Right renal pelvis (tissue), 4 donors: ENCODE measurements at places on chromosomes 12 and 14. TPM values are rescaled to one million over a fixed set of nuclear protein-coding genes. Genes with fewer than 3 reads are reported as not detected.

MYRFL gene
- polyA plus RNA-seq = 1.6 TPM

DNA sequence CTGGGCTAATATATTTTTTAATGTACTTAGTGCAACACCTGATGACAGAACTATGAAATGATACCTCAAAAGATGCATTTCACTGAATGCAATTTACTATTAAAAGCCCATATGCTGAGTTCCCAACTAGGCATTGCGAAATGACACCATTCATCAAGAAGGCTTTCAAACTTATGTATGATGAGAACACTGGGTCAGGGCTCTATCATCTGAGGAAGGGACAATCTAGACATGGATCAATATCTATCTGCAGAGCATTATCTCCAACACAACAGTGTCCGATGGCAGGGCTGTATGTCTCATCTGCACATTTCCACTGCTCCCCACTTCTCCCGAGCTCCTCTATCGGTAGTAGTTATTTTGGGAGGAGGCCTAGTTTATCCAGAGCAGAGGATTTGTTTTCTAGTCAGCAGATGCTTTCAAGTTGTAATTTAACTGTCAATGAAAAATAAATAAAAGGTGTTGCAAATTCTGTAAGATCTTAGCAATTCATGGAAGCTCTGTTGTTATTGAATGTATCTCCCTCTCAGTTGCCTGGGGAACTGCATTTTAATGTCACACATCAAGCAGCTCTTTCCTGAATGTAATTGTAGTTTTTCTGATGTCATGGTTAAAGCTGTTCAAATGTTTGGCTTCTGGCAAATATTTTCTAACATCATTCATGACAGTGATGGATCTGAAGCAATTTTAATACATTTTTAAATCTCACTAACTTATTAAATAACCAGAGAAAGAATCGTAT, 7.4 kb upstream of the GCH1 start:
- DNase-seq = no peak

DNA sequence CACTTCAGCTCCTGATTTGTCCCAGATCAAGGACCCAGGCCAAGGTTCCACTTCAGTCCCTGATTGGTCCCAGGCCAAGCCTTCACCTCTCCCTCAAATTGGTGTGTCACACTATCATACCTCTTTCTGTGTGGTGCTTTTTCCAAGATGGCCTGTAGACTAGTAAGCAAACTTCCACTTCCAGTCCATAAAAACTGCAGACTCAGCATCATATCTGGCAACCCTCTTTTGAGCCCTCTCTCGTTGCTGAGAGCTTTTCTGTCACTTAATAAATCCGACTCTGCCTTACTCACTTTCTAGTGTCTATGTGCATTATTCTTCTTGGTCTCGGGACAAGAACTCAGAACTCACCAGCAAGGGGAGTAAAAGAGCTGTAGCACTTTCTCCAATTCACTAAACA, 1395.1 kb downstream of the LRFN5 start:
- no peak for DNase-seq

NINJ2 gene
- 1.4 TPM for polyA plus RNA-seq

DNA sequence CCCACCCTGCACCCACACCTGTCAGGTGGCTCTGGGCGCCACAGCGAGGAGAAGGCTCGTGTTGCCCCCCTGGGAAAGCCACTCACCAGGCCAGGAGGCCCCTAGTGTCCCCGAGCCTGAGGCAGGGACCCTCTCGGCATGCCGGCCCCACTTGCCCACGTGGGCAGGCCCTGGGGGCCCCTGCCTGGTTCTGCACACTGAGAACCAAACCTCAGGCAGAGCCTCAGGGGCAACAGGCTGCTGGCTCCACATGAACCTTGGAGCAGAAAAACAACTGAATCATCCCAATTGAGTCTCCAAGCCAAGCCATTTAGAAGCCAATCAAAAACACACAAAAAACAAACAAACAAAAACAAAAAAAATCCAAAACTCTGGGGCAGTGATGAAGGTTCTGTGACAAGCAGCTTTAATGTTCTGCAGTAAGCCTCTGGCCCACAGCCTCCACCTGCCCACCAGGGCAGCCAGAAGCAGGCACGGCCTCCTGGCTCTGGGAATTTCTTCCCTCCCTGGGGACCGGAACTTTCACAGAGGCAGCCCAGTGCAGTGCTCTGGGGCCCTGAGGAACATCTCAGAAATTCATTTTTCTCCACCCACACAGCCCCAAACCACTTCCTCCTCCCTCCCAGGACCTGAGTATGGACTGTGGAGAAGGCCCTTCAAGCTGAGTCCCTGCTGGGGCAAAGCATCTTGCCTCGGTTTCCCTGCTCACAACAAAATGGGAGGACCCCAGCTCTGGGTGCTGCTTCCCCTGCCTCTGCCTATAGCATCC, 90.2 kb downstream of the CHGA start:
- no peak for DNase-seq

DNA sequence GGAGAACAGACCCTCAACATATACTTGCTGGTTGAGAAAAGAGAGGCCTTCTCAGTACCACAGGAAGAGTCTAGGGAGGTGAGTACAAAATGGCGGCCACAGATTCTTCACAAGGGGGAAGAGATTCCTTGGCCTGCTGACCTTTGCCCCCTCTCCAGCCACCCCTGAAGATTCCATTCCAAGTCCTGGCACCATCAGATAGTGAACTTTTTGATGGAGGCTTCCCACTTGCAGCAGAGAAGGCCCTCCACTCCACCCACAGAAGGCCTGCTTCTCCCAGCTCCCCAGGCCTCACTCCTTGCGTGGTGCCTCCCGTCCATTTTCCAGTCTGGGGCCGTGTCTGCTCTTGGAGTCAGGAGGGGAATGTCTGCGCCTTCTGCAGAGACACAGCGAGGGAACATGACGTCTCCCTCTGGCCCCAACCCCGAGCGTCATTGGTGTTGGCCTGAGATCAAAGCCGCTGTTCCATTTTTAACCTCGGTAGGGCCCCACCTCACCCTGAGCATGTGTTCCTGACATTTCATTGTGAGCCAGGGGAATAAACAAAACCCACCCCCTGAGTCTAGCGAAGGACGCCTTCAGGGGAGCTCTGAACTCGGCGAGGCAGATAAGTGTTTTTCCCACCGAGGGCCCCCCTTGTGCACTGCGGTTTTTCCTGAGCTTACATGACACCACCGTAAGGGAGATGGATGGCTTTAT, 268.7 kb upstream of the TBX3 start:
- peak; percentile 39 for DNase-seq

MYL2 gene
- polyA plus RNA-seq = not detected

DNA sequence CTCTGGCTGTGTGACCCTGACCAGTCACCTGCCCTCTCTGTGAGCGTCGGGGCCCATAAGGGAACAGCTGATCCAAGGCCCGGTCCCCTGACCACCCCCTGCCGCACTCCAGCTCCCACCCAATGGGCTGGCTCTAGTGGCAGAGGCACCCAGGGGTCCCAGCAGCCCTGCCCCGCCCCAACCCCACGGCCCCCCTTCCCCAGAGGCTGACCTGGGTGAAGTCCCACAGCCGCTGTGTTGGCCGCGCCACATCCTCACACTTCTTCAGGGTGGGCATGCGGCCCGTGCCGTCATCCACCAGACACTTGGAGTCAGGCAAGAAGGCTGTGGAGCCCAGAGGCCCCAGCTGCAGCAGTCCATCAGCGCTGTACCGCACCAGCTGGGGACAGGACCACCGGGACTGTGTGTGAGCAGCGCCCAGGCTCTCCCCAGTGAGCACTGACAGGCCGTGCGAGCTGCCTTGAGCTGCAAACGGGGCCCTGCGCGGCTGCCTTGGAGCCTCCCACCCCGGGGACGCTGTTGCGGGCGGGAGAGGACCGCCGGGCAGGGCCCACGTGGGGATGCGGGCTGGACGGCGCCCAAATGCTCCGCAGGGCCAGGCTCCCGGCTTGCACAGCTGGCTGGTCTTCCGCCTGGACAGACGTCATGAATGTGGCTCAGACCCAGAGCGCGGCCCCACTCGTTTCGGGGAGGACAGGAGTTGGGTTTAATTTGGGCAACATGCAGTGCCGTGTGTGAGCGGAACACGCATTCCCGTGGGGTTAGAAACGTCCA, 53.5 kb downstream of the NOC4L start:
- no peak for DNase-seq

- DNase-seq = no peak
Measured at GRCh38 chr12:129215556-129215955, 362.3 kb downstream of the GLT1D1 start.

COCH gene
- 3.7 TPM for polyA plus RNA-seq

DACT1 gene
- 29.2 TPM for polyA plus RNA-seq

HSPA2 gene
- polyA plus RNA-seq = 24.8 TPM

- no peak for DNase-seq
Measured at GRCh38 chr12:132481345-132481744, 8.6 kb upstream of the FBRSL1 start.

GRCh38 chr12:1935700-1936378, 17.4 kb upstream of the CACNA2D4 start:
- no peak for DNase-seq

- DNase-seq = no peak
Measured at GRCh38 chr14:96797582-96798349, 584 bp downstream of the VRK1 start.

- no peak for DNase-seq
Measured at GRCh38 chr14:30982533-30982932, 42.9 kb upstream of the AP4S1 start.

GRCh38 chr14:67526676-67527459, 6.2 kb upstream of the PLEKHH1 start:
- no peak for DNase-seq

- no peak for DNase-seq
Measured at GRCh38 chr12:64476844-64477243, 24.9 kb downstream of the TBK1 start.

GRCh38 chr14:35687335-35687939, 121.7 kb downstream of the RALGAPA1 start:
- DNase-seq = peak; percentile 14

DNA sequence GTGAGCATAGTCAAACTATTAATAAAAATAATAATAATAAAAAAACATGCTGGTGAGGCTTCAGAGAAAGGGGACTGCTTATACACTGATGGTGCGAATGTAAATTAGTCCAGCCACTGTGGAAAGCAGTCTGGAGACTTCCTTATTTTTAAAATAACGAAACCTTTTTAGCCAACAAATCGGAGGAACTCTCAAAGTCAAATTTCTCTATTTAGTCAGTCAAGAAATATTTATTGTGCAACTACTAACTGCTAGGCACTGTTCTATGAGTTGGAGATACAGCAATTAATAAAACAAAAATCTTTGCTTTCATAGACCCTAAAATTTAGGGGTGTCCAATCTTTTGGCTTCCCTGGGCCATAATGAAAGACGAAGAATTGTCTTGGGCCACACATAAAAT, 10.8 kb downstream of the TAOK3 start:
- no peak for DNase-seq

GRCh38 chr14:21384494-21384851, 654 bp upstream of the SUPT16H start:
- DNase-seq = no peak

GRCh38 chr12:124916374-124917134, 2.1 kb upstream of the UBC start:
- no peak for DNase-seq

TSHR gene
- polyA plus RNA-seq = 0.21 TPM

DNA sequence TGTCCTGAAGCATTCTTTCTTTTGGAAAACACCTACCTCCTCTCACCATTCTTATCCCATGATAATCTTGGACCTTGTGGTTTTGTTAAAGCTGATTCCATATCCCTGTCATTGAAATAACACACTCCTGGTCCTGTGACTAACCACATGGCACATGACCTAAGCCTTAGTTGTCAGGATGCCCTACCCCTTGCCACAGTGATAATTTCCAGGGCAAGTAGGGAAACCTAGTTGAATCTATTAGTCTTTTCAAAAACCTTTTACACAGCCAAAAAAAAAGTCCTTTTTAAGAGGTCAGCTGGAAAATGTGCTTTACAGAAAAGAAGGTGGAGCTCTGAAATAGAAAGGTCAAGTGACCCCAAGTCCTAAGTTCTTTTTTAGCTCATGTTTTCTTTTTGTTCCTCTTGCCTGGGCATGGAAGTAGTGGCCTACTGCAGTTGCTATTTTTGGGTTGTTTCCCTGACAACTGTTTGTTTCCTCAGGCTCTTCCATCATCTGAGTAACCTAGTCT, 608.4 kb downstream of the LRFN5 start:
- no peak for DNase-seq

DNA sequence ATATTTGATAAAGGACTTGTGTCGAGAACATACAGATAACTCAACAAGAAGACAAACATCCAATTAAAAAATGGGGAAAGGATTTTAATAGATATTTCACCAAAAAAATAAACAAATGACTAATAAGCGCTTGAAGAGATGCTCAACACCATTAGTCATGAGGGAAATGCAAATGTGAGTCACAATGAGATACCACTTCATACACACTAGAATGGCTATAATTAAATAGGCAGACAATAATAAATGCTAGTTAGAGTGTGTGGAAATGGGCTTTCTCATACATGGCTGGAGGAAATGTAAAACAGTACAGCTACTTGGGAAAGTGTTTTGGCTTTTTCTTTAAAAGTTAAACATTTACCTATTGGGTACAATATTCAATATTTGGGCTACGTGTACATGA, 34.8 kb downstream of the DLK1 start:
- DNase-seq = no peak

DNA sequence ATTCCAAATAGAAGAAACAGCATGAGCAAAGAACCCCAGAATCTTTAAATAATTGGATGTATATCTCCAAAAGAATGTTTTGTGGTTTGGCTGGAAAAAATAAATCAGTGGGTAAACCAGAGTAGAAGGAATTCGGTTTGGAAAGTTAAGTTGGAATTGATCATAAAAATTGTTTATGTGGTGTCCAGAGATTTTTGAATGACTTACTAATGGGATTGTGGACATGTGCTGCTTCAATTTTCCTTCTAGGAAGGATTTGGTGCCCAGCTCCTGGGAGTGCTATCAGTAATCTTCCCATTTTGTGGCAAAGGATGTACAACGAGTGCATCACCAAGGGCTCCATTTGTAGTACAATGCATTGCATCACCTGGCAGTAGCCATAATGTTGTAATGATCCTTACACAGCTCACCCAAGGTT, 224.8 kb downstream of the SLC16A7 start:
- DNase-seq = no peak

LIN7A gene
- 19.3 TPM for polyA plus RNA-seq

GRCh38 chr12:112107306-112108201, 1.0 kb downstream of the NAA25 start:
- no peak for DNase-seq

DNA sequence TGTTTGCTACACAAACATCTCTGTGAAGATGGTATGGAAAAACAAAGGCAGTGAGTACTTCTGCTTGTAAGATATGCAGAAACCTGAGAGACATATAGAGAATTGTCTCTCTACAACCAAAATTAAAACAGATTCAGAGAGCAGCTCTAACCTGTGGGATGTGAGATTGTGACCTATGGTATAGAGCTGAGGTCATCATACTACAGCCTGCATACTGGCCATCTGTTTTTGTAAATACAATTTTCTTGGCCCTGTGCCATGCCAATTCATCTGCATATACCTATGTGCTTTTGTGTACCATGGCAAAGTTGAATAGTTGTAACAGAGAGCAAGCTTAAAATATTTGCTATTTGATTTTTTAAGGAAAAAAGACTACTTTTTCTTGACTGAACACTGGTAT, 99.6 kb downstream of the LMO3 start:
- DNase-seq = no peak
